ENCODE measurements at places on chromosomes 4 and X.

GRCh38 chr4:17013382-17014006 is 115.0 kb upstream of the LDB2 start:
- no peak for DNase-seq

- DNase-seq = no peak
These were observed 13.7 kb upstream of the KCTD8 start for GRCh38 chr4:44462259-44462658.

GRCh38 chr4:78644744-78645330 is 93.3 kb downstream of the ANXA3 start:
- DNase-seq = peak; percentile 5

GRCh38 chrX:101759000-101759399 is 99.3 kb upstream of the ARMCX2 start:
- DNase-seq = no peak
